ENCODE measurements at places on chromosomes 4 and X.

GRCh38 chr4:24210332-24210902, 320.6 kb upstream of the PPARGC1A start:
- no peaks in the 10 kb centered on the region for H3K36me3 ChIP-seq
- DNase-seq: no peak
- H3K4me3 ChIP-seq: no peak overlapping the region
- H3K27ac ChIP-seq: no peak overlapping the region
- H3K27me3 ChIP-seq: no peaks in the 10 kb centered on the region

GRCh38 chr4:113978561-113979147, 793 bp downstream of the ARSJ start:
- H3K27me3 ChIP-seq: peaks cover 11% of the 10 kb centered on the region
- H3K4me3 ChIP-seq: no peak overlapping the region
- no peak overlapping the region for H3K27ac ChIP-seq
- no peak for DNase-seq
- no peaks in the 10 kb centered on the region for H3K36me3 ChIP-seq
- H3K4me1 ChIP-seq: no peaks in the 10 kb centered on the region

DNA sequence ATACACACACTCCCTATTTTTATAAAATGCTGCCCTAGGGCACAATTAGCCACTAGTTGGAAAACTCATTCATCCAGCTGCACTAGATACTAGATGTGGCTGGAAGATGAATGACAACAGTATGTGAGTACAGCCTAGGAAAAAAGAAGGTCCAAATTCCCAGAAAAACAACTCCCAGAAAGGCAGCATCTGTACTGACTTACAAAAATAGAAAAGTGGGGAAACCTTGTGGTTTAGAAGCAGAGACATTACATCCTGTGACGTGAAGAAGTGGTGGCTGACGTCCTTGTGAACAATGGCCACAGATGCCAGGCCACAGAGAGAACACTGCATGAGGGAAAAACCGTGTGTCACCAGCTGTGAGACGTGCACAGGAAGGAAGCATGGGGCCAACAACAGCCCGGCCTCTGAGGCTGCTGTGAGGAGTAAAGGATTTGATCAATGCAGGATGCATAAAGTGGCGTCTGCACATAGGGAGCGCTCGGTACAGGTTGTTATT, 81.2 kb downstream of the SPRY1 start:
- no peaks in the 10 kb centered on the region for H3K27me3 ChIP-seq
- H3K36me3 ChIP-seq: no peaks in the 10 kb centered on the region
- DNase-seq: peak; percentile 55
- H3K27ac ChIP-seq: no peak overlapping the region

DNA sequence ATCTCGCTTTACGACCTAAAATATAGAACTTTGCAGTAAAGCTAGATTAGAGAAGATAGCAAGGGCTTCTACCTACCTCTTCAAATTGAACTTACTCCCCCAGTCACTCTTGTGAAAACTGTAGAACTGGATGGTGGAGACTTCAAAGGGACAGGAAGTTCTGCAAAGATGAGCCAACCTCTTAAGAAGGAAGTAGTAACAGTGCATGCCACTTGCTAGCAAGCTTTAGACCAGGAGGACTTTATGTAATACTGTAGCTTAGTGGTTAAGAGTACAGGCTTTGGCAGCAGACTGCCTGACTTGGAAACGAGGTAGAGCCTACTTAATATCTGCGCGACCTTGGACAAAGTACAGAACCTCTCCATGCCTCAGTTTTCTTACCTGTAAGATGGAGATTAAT, 27.5 kb upstream of the VBP1 start:
- H3K36me3 ChIP-seq: no peaks in the 10 kb centered on the region
- H3K4me1 ChIP-seq: peaks cover 25% of the 10 kb centered on the region
- peak overlapping the region; percentile 31 for H3K4me3 ChIP-seq
- no peak overlapping the region for H3K27ac ChIP-seq
- no peak for DNase-seq
- H3K27me3 ChIP-seq: no peaks in the 10 kb centered on the region

DNA sequence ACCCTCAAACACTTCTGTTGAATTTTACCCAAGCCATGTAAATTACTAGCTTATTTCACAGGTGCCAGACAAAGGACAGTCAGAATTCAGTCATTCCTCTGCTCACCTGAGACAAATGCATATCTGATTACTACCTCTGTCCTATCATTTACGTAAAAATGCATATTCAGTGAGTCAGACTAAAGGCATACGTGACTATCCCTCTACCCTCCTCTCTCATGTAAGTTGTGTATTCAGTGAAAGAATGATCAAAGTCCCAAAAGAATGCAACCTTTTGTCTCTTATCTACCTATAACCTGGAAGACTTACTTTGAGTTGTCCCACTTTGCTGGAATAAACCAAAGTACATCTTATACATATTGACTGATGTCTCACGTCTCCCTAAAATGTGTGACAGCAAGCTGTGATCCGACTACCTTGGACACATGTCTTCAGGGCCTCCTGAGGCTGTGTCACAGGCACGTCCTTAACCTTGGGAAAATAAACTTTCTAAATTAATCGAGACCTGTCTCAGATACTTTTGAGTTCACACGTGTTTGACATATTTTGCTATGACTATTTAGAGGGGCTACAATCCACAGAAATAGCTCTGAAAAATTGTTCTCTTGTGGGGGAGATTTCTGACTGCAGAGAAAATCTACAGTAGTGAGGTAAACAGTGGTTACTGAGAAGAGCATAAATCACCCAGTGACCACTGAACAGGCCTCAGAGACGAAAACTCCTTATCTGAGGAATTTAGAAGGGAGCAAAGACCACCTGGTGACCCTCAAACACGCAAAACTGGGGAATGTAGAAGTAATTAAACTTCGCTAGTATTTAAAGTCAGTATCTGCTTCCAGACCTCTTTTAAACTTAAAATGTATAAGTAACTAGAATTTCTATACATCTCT, 1575.8 kb downstream of the STIM2 start:
- H3K4me3 ChIP-seq: no peak overlapping the region
- H3K36me3 ChIP-seq: no peaks in the 10 kb centered on the region
- H3K27me3 ChIP-seq: no peaks in the 10 kb centered on the region

- no peaks in the 10 kb centered on the region for H3K36me3 ChIP-seq
- H3K27ac ChIP-seq: no peak overlapping the region
- H3K4me3 ChIP-seq: no peak overlapping the region
- H3K27me3 ChIP-seq: no peaks in the 10 kb centered on the region
- H3K4me1 ChIP-seq: no peaks in the 10 kb centered on the region
Observed at GRCh38 chr4:65580551-65580950, 89.7 kb downstream of the EPHA5 start.

DNA sequence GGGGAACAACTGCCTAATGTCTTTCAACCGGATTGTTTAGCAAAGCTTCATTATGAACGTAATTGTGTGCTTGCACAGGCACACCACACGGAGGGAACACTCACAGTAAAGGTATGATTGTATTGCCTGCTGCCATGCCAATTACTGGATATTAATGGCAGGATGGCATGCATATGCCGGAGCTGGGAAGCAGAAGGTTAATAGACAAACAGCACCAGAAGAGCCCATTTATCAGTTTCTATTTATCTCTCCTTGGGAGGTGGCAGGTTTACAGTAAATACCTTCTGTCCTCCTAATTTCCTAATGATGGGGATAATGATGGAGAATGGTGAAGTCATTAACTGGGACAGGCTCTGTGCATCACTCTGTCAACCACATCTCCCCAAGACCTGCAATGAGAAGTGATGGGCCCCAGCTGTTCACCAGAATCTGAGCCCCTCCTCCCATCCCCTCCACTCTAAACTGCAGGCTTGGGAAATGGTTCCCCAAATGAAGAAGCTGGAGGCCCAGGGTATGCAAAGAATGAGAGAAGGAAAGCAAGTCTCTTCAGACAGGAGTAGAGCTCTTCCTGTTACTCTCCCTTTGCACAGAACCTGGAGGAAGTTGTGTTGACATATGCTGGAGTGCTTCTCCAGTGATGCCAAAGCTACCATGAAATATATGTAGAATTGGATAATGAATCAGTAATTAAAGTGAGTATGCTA, 160.8 kb downstream of the NAA11 start:
- H3K36me3 ChIP-seq: no peaks in the 10 kb centered on the region
- no peaks in the 10 kb centered on the region for H3K27me3 ChIP-seq
- H3K4me1 ChIP-seq: no peaks in the 10 kb centered on the region
- no peak overlapping the region for H3K27ac ChIP-seq
- DNase-seq: no peak

- no peak overlapping the region for H3K27ac ChIP-seq
- H3K27me3 ChIP-seq: no peaks in the 10 kb centered on the region
- H3K36me3 ChIP-seq: no peaks in the 10 kb centered on the region
- no peak for DNase-seq
Observed at GRCh38 chr4:177444911-177445736, 2.9 kb upstream of the AGA start.

GRCh38 chr4:61200187-61200915, at the start of gene ADGRL3:
Gene ADGRL3, plus strand, starts transcription at chr4:61200326.
- no peak within 1 kb of the TSS for H3K4me3 ChIP-seq
- no peaks in the 10 kb centered on the region for H3K36me3 ChIP-seq
- H3K27me3 ChIP-seq: no peaks in the 10 kb centered on the region

DNA sequence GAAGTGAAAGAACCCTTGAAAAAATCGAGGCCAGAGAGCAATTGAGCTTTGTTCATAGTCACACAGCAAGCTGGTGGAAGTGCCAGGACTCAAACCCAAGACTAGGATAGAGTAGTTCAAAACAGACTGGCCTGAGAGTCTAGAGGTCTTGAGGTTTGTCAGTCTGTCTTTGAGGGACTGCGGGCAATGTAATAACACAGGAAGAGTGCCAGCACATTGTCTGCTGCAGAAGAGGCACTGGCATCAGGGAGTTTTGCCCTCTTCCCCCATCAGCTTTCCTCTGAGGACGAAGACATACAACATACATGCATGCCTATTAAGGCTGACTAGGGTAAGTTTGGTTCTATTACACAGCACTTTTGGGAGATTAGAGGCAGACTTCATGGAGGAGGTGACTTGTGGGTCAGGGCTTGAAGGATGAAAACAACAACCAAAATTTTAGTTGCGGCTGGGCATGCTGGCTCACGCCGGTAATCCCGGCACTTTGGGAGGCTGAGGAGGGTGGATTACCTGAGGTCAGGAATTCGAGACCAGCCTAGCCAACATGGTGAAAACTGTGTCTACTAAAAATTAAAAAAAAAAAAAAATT, 64.1 kb upstream of the LAS1L start:
- peaks cover 75% of the 10 kb centered on the region for H3K4me1 ChIP-seq
- no peak overlapping the region for H3K4me3 ChIP-seq

GRCh38 chr4:2301225-2301642, 39.3 kb upstream of the MXD4 start:
- H3K4me1 ChIP-seq: peaks cover 3% of the 10 kb centered on the region
- DNase-seq: no peak
- no peaks in the 10 kb centered on the region for H3K27me3 ChIP-seq
- H3K4me3 ChIP-seq: no peak overlapping the region
- no peak overlapping the region for H3K27ac ChIP-seq
- H3K36me3 ChIP-seq: no peaks in the 10 kb centered on the region

DNA sequence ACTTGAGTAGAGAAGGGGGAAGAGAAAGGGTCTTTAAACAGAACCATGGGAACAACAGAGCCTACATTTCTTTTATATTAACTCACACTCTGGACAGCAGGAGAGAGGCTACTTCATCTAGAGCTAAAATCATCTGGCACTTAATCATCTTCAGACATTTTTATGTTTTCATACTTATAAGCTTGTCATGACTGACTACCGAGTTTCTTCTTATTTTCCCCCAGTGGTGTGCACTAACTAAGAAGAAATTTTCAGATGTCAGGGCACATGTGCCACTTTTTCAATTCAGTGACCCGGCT, 11.8 kb upstream of the RTL5 start:
- H3K27ac ChIP-seq: no peak overlapping the region
- H3K27me3 ChIP-seq: no peaks in the 10 kb centered on the region
- H3K4me1 ChIP-seq: peaks cover 8% of the 10 kb centered on the region
- H3K36me3 ChIP-seq: no peaks in the 10 kb centered on the region

DNA sequence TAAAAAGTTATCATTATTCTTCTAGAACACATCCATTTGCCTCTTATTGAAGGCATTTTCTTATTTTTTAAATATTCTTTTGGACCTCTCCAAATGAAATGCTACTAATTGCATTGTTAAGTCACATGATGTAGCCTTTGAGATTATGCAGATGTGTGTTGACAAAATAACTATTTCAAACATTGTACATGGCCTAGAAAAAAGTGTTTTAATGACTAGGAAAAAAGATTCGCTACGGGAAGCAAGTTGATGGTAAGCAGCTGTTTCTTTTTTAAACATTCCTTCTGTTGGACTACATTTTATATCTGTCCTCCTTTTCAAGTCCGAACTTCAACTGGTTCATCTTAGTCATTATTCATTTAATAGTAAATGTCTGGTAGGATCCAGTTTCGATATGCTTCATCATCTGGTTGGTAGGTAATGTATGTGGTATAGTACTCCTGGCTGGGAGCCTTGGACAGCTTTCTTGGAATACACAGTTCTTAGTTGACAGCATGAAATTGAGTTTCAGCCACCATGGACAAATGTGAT, 34.3 kb upstream of the GUCY1A1 start:
- H3K4me3 ChIP-seq: no peak overlapping the region
- H3K36me3 ChIP-seq: no peaks in the 10 kb centered on the region
- no peak for DNase-seq
- H3K4me1 ChIP-seq: no peaks in the 10 kb centered on the region
- no peak overlapping the region for H3K27ac ChIP-seq

- H3K4me1 ChIP-seq: peaks cover 36% of the 10 kb centered on the region
- H3K36me3 ChIP-seq: no peaks in the 10 kb centered on the region
- no peaks in the 10 kb centered on the region for H3K27me3 ChIP-seq
- DNase-seq: no peak
- H3K4me3 ChIP-seq: peak overlapping the region; percentile 84
Observed at GRCh38 chrX:118496763-118497079, 1.1 kb downstream of the DOCK11 start.

- no peaks in the 10 kb centered on the region for H3K36me3 ChIP-seq
- H3K4me1 ChIP-seq: no peaks in the 10 kb centered on the region
- H3K4me3 ChIP-seq: no peak overlapping the region
- DNase-seq: no peak
- no peak overlapping the region for H3K27ac ChIP-seq
Observed at GRCh38 chr4:73815145-73815544, 21.3 kb upstream of the CXCL6 start.

GRCh38 chr4:76199664-76200211, 13.9 kb downstream of the SCARB2 start:
- DNase-seq: no peak
- H3K27ac ChIP-seq: no peak overlapping the region
- no peaks in the 10 kb centered on the region for H3K27me3 ChIP-seq
- peaks cover 23% of the 10 kb centered on the region for H3K4me1 ChIP-seq
- H3K4me3 ChIP-seq: no peak overlapping the region

All from CD8-positive, alpha-beta memory T cell (primary cell).